ENCODE measurements at places on chromosomes 3 and 15. TPM values are rescaled to one million over a fixed set of nuclear protein-coding genes. Genes with fewer than 3 reads are reported as not detected.

The RRP9 gene
- polyA plus RNA-seq = 29.5 TPM

DNA sequence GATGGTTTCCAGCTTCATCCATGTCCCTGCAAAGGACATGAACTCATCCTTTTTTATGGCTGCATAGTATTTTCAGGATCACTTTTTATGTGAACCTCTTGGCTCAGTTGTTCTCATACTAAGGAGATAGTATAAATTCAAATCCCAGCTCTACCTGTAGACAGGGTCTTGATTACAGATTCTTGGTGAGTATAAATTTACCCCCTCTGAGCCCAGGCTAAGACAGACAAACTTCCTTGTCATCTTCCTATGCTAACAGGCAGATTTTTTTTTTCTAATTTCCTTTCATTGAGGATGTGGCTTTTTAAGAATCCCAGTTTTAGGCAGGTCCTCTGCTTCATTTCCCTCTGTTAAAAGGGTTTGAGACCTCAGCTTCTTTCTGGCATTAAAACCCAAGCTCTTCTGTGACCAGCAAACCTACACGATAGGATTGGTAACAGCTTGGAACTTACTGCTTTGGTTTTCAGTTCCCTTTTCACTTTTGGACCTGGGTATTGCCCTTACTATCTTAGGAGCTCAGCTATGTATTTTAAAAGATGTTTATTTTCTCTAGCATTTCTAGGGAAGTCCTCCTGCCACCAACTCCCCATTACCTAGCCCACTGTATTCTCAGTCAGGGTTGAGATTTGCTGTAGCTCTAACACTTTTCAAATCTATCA, 72.5 kb downstream of the VPS8 start:
- no peak for DNase-seq

DNA sequence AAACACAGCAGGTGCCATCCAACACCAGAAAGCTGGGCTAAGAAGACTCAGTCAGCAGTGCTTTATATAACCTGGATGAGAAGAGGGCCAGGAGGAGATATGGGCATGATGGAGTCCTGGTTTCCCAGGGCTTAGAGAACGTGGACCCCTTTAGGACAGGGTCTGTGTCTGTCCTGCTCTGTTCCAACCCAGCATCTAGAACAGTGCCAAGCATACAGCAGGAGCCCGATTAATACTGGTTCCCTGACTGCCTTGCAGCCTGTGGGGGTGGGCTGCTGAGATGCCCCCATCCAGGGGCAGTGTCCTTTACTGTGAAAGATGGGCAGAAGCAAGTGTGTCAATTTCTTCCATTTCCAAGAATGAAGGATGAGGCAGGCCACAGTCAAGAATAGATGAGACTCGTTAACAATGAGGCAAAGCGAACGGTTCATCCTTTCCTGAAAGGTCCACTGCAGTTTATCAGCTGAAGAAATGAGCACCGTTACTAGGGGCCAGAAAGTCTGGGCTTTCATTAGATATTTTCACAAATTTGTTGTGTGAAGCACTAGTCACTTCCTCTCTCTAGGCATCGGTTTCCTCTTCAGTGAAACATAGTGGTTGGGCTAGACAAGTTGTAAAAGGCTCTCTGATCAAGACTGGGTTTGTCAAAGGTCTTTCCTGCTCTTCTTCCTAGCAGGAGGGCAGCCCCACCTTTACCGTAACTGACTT, 72.0 kb upstream of the HERC1 start:
- DNase-seq = no peak

GRCh38 chr3:58206406-58207011, 4.3 kb downstream of the DNASE1L3 start:
- no peak for DNase-seq

GRCh38 chr15:99154271-99154670, 49.4 kb downstream of the SYNM start:
- DNase-seq = no peak
